ENCODE measurements at places on chromosomes 7 and 10.
A peak's percentile ranks its signal among the peaks of the same experiment; 100 is the strongest.

- peak; percentile 43 for DNase-seq
Observed at GRCh38 chr10:90193240-90193985, 492.0 kb downstream of the KIF20B start.

DNA sequence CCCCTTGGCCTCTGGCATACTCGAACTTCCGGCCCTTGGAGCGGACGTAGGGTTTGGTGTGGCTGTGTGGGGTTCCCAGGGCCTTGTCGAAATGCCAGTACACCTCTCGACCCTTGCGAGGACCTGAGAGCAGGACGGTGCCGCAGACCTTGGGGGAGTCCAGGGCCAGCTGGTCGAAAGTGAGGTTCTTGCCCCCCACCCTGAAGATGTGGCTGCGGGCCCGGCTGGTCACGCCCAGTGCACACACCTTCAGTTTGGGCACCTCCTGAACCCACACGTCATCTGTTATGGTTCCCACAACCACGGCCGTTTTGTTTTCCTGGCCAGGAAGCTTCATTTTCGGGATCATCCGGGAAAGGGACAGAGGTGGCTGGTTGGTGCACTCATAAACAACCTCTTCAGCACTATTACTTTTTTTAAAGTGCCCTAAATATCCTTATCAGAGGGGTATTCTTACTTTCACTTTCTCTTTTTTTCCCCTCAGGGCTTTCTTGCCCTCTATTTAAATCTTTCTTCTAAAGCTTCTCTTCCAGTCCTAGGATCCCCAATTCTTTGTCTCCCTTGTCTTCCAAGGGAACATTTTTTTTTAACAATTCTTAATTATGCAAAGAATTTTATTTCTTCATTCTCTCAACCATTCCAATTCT is 44.9 kb upstream of the FAM3C start:
- no peak for DNase-seq

DNA sequence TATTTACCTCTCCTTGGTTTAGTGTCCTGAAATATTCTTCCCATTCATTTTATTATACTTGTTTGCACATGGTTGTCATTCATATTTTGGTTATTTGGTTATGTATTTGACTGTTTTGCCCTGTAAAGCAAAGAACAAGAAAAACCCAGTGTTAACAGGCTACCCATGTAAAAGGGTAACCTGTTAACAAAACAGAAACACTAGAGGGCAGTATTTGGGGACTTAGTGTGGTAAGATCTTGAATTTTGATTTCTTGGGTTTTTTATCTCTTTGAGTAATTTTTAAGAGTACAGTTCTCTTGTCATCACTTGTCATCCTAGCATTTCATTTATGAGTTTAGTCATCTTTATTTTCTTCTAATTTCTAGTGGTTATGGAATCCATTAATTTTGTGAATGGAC is 51.3 kb downstream of the POLL start:
- peak; percentile 27 for DNase-seq

- no peak for DNase-seq
Observed at GRCh38 chr7:150923196-150923595, 54.9 kb downstream of the KCNH2 start.

DNA sequence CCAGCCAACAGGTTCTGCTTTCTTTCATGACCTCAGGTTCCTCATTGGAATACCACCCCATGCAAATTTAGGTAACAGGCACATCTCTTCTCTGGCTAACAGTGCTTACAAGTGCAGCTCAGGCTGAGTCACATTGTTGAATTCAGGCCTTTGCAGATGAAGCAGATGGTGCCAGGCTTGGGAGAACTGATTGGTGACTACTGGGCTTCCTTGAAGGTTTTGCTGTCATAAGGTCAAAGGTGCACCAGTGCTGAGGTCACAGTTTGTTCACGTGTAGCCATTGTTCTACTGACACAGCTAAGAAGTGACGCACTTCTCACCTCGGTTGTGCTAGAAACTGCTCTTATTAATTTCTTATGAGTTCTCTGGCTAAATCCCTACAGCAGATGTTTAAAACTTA is 128.6 kb upstream of the BMPER start:
- DNase-seq: peak; percentile 71

DNA sequence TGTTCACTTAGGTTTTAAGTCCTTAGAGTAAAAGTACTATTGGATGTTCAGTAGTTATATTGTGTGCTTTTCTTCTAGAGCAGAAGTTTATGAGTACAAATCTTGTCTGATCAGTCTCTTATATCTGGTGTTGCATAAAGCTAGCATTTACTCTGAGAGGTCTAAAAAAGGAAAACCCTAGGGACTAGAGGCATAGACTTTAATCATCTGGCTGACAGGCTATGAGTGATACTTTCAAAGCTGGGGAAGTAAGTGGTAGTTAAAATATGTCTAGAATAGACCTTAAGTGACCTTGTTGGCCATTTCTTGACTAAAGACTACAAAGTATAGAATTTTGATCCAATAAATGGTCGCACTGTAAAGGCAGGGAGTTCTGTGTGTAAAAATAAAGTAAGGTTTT is 32.9 kb upstream of the PHYHIPL start:
- DNase-seq: no peak

- peak; percentile 57 for DNase-seq
Observed at GRCh38 chr10:132520177-132520811, 17.3 kb upstream of the INPP5A start.

DNA sequence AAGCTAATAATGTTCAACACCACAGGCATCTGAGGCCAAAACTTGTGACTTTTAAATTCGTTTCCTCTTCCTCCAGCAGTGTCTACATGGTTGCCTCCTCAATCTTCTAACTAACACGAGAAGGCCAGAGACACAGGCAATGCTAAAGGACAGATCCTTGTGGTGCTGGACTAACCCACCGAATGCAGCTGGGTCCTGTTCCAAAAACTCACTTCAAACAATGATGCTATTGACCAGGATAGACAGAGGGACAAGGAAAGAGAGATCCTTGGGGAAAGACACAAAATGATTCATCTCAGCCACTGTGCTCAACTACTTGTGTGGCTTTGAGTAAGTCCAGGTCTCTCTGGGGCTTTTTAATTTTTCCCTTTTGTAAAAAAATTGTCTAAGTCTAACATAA is 107.6 kb downstream of the KCNMA1 start:
- DNase-seq: no peak

DNA sequence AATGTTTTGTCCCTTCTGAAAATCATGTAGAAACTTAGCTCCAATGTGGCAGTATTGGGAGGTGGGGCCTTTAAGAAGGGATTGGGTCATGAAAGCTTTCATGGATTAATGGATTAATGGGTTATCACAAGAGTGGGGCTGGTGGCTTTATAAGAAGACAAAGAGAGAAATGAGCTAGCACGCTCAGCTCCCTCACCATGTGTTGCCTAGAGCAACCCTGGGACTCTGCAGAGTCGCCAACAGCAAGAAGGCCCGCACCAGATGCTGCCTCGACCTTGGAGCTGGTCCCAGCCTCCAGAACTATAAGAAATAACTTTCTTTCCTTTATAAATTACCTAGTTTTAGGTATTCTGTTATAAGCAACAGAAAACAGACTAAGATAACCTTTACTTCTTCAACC is 74.9 kb upstream of the HECW1 start:
- no peak for DNase-seq

- DNase-seq: no peak
Observed at GRCh38 chr10:70648427-70648826, 23.9 kb upstream of the ADAMTS14 start.

DNA sequence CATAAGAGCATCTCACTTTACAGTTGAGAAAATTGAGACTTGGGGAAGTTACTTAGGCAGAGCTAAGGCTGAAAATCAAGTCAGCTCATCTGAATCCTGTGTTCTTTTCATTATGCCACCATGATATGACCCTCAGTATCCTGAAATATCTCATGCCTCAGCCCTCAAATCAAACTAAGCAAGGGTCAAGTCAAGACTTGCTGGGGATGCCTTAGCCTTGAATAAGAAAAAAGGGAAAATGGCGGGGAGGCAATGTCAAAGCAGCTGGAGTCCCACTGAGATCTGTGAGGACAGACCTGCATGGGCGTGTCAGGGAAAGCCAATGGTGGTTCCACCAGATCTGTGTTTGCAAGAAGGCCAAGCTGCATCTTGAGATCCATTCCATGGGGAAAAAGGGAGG is 91.0 kb upstream of the CACUL1 start:
- no peak for DNase-seq

- no peak for DNase-seq
Observed at GRCh38 chr7:127765150-127765549, 113.2 kb downstream of the SND1 start.

DNA sequence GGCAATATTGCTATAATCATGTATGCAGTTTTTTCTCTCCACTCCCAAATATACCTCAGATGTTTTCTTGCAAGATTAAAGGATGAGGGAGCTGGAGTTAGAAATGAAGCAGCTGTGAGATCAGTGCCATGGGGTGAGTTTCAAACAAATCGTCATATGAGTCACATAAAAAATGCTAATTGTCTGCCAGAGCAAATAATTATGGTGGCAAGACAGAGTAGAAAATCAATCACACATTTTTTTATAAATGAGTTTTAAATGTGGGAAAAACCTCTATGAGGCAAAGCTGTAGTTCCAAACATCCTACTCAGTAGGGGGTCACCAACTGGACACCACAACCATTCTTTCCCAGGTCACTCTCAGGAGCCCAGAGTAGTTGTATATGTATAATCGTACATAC is 55.3 kb downstream of the CH25H start:
- peak; percentile 89 for DNase-seq

DNA sequence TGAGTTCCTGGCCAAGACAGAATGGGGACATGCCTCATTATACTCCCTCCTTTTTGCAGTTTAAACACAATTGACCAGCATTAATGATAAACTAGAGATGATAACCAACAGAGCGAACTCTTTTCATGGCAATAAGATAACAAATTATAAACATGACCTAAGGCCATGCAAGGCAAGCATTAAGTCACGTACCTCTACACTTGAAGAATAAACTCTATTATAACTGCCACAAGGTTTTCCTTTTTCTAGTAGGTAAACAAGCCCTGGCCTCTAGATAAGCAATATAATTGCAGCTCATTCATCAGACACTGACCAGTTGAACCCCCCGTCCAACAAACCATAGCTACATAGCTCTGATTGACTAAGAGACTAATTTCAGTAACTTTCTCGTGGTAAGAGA is 767.0 kb downstream of the GRM8 start:
- no peak for DNase-seq

Data from IMR-90 (cell line).